ENCODE measurements at places on chromosomes 7 and 10. TPM values are rescaled to one million over a fixed set of nuclear protein-coding genes. Genes with fewer than 3 reads are reported as not detected.

The UCMA gene
- total RNA-seq, result not detected

The CLDN3 gene
- total RNA-seq, result 44.1 TPM

The STEAP2 gene
- 4.0 TPM for total RNA-seq

The INA gene
- 3.7 TPM for total RNA-seq

The GNGT1 gene
- not detected for total RNA-seq

The ACHE gene
- total RNA-seq, result 2.6 TPM

The REEP3 gene
- total RNA-seq, result 30.7 TPM

The H2BK1 gene
- not detected for total RNA-seq

The PRRT4 gene
- 0.18 TPM for total RNA-seq

The CPED1 gene
- total RNA-seq, result 0.28 TPM

The PRPS1L1 gene
- total RNA-seq, result not detected

The PTPN20 gene
- 0.61 TPM for total RNA-seq

The MEST gene
- 156 TPM for total RNA-seq

The PTN gene
- 7.1 TPM for total RNA-seq
